ENCODE measurements at places on chromosomes 6 and 20. TPM values are rescaled to one million over a fixed set of nuclear protein-coding genes. Genes with fewer than 3 reads are reported as not detected.
A peak's percentile ranks its signal among the peaks of the same experiment; 100 is the strongest.

DNA sequence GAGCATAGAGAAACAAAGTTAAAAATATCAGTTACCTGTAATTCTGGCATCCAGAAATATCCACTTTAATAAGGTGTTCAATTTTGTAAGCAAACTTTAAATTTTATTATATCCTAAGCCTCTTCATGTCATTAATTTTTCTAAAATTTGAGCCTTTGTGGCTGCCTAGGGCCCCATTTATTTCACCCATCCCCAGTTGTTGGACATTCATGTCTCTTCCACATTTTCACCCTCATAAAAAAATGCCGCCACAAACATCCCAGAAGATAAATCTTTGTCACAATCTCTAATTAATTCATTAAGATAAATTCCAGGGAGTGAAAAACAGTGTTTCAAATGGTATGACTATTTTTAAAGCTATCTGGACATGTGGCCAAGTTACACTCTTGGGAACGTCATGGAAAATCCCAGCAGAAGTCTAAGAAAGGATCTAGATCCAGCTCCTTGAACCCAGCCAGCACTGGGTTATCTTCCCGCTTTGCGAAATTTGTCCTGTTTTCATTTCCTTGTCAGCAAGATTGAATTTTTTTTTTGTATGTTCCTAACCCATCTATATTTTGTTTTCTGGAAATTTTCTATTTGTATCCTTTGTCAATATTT lies 97.2 kb downstream of the TMEM242 start:
- peak; percentile 39 for DNase-seq

GRCh38 chr6:12265296-12265695 lies 24.9 kb upstream of the EDN1 start:
- DNase-seq: no peak

TRDN gene
- not detected for total RNA-seq

GRCh38 chr6:44831002-44831610 lies 443.6 kb downstream of the CDC5L start:
- no peak for DNase-seq

GRCh38 chr20:31835977-31836852 lies 9.2 kb downstream of the FOXS1 start:
- DNase-seq: peak; percentile 92

DNA sequence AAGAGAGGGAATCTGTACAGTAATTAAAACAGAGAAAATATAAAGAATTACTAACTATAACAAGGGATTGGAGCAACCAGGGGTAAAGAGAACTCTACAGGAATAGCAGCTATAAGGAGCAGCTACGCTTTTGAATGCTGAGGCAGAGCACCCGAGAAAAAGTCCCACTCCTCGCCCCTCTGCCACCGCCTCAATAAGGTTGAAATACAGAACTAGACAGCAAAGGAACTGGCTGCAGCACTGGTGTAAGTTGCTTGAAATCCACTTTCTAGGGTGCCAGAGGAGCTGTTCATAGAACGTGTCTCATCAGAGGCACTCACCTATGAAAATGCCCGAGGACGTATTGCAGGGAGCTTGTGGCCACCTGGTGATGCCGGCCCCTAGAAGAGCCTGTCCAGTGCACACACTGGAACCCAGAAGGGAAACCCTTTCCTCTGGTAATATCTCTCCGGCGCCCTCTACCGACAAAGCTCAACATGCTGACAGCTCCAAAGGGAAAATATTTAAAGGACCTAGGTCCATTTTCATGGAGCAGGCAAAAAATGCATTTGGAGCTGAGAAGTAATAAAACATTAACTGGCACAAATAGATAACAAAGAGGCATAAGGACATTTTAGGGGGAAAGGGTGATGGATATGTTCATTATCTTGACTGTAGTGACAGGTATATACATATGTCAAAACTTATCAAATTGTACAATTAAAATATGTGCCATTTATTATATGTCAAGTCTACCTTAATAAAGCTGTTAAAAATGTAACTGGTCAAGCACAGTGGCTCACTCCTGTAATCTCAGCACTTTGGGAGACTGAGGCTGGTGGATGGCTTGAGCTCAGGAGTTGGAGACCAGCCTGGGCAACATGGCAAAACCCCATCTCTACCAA lies 137.4 kb upstream of the HDAC2 start:
- peak; percentile 68 for DNase-seq

NOTCH4 gene
- 2.2 TPM for total RNA-seq

DNA sequence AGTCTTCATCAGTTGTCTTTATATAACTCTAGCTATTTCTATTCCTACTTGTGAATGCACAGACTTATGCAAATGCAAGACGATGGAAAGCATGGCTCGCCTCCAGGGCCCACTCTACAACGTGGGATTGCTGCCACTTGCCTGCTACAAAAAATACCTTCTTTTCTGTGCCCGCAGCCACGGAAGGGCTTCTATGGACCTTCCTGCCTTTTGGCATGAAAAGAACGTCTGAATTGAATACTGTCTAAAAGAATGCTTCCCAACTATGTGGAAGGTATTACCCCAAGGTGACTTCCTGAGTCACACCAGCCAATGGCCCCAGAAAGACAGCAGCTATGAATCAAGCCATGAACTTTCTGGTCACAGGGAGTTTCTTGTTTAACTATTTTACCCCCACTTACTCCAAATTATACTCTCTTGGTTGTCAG lies 261.2 kb downstream of the HIVEP2 start:
- DNase-seq: no peak

IRF4 gene
- total RNA-seq: not detected

GLP1R gene
- not detected for total RNA-seq

DNA sequence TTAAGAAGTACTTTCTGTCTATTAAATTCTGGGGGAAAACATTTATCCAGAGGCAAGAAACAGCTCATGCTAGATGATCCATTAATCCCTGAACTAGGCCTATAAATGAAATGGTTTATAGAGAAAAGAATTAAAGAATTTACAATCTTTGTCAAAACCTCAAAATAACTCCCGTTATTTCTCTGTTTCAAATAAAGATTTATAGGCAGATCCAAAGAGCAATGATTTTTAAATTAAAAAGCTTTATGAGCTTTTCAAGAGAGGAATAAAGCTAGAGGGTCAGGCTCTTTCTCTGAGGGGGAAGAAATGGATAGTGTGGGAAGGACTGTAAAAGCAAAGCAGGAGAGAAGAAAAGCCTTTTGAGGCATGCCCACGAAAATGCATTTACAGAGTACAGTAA lies 82.5 kb upstream of the OGFRL1 start:
- no peak for DNase-seq

DNA sequence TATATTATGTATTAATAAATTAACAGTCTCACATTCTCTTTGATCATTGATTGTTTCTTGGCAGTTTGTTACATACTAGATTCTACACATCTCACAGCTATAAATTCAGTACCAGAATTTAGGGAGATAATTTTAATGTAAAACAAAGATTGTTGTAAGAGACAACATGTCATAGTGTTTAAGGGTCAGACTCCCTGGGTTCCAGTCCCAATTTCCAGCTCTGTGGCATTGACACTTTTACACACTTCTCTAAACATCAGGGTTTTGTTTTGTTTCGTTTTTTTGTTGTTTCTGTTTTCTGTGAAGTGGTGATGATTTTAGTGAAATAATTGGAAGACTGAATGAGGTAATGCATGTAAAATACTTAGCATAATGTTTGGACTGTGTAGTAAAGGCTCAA lies 19.9 kb downstream of the ADGRB3 start:
- DNase-seq: no peak

DNA sequence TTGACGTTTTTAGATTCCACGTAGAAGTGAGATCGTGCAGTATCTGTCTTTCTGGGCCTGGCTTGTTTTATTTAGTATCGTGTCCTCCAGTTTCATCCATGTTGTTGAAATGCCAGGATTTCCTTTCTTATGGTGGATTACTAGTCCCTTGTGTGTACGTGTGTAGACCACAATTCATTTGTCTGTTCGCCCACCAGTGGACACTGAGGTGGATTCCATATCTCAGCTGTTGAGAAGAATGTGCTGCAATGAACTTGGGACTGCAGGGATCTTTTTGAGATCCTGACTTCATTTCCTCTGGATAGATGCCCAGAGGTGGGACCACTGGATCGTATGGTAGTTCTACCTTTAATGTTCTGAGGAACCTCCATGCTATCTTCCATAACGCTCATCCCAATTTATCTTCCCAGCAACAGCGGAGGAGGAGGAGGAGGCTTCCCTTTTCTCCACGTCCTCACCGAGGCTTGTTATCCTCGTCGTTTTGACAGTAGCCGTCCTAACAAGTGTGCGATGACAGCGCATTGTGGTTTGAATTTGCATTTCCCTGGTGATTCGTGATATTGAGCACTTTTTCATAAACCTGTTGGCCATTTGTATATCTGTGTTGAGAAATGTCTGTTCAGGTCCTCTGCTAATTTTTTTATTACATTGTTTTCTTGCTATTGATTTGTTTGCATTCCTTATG lies 62.4 kb downstream of the CDH4 start:
- no peak for DNase-seq

- DNase-seq: no peak
Measured at GRCh38 chr6:146194434-146194833, 165.6 kb downstream of the GRM1 start.

GSTA1 gene
- 0.18 TPM for total RNA-seq

- no peak for DNase-seq
Measured at GRCh38 chr6:40398810-40399477, 188.2 kb downstream of the LRFN2 start.

NKAPL gene
- total RNA-seq: 0.83 TPM

DNA sequence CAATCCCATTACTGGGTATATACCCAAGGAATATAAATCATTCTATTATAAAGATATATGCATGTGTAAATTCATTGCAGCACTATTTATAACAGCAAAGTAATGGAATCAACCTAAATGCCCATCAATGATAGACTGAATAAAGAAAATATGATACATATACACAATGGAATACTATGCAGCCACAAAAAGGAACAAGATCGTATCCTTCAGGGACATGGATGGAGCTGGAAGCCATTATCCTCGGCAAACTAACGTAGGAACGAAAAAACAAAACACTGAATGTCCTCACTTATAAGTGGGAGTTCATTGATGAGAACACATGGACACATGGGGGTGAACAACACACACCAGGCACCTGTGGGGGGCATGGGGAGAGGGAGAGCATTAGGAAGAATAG lies 156.7 kb downstream of the RNGTT start:
- no peak for DNase-seq

- peak; percentile 57 for DNase-seq
Measured at GRCh38 chr20:380763-381580, 412 bp downstream of the TRIB3 start.

- DNase-seq: no peak
Measured at GRCh38 chr6:90811596-90812226, 224.8 kb upstream of the MAP3K7 start.

DNA sequence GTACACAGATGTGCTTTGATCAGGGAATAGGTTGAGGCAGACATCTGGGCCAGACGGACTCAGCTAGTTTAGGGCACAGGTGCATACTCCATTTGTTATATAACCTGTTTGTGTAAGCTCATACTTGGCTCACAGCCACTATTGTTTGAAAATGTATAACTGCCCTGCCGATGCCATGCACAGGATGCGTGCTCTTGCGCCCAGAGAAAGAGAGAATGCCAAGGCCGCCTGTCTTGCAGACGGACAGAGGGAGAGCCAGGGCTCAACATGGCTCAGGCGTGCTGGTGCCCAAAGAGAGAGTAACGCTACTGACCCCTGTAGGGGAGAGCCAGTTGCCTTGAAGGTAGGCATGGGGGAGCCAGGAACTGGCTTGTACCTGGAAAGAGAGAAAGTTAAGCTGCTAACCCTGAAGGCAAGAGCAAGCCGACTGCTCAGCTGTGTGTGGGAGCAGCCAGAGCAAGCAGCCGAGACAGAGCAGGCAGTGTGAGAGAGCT lies 57.7 kb downstream of the FAM229B start:
- no peak for DNase-seq

DNA sequence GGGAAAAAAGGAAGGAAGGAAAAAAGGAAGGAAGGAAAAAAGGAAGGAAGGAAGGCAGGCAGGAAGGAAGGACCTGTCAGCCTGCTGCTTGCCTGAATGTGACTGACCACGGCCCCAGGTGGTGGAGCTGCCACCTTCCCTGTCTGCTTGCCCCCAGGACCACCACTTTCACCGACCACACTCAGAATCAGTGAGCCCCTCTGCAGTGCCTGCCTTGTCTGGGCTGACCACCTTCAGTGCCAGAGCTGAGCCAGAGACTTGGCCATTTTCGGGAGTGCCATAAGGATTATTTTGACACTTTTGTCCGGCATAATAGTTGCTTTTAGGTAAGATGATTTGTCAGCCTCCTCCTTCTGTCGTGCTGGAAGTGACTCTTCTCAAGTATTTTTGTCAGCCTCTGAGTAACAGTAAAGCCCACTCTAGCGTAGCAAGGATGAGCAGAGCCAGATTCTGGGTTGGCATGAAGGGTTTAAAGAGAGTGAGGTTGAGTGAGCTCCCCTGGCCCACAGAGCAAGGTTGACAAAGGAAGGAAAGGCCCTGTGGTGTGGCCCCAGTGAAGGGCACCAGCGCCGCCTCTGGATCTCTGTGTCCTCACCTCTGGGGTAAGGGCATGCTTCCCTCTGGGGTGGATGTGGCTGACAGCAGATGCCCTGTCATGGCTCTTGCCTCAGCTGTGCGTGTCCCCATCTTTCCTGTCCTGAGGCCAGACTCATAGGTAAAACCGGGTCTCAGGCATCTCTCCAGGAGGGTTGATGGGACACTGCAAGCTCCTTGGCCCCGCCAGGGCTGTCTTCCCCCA lies 214.7 kb upstream of the FOXQ1 start:
- DNase-seq: no peak

DNA sequence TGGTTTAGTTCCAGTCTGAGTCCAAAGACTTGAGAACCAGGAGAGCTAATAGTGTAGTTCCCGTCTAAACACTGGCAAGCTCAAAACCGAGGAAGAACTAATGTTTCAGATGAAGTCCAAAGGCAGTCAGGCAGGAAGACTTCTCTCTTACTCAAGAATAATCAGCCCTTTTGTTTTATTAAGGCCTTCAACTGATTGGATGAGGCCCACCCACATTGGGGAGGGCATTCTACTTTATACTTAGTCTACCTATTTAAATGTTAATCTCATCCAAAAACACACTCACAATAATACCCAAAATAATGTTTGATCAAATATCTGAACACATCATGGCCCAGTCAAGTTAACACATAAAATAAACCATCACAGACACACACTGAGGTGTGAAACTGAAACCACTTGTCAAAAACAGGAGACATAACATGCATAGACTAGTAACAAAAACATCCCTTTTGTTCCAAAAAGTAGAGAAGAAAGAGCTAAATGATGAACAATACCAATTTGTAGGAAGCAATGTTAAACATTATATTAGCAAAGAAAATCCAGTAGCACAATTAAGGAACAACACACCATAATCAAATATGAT lies 50.2 kb upstream of the SENP6 start:
- DNase-seq: no peak

DNA sequence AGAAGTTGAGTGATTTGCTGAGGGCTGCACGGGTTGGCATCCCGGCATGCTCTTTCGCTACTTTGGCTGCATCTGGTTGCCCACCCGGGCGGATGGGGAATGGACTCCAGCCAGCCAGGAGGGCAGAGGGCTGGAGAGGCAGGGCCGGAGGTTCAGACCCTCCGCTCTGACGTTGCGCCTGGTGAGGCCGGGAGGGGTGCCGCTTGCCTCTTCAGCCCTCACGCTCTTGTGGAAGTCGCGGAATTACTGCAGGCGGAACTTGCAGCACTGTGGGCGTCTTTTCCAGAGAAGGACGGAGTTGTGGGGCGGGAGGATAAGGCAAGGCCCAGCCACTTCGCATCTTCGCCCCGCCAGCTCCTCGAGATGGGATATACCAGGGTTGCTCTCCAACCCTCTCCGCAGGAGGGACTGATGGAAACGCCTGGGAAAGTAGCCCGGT lies 656 bp downstream of the RTEL1 start:
- peak; percentile 40 for DNase-seq
